Naive thymus-derived CD8-positive, alpha-beta T cell (primary cell): ENCODE measurements at places on chromosomes 5 and 9.

- no peak for DNase-seq
Measured at GRCh38 chr5:141199359-141200235, at the start of gene PCDHB11. Gene PCDHB11, plus strand, starts transcription at chr5:141199627. Its CDS starts 148 bp downstream, at chr5:141199775.

- DNase-seq: no peak
Measured at GRCh38 chr5:37514946-37515345, 135.8 kb downstream of the WDR70 start.

- no peak for DNase-seq
Measured at GRCh38 chr9:136090768-136091581, 4.1 kb downstream of the NACC2 start.

DNA sequence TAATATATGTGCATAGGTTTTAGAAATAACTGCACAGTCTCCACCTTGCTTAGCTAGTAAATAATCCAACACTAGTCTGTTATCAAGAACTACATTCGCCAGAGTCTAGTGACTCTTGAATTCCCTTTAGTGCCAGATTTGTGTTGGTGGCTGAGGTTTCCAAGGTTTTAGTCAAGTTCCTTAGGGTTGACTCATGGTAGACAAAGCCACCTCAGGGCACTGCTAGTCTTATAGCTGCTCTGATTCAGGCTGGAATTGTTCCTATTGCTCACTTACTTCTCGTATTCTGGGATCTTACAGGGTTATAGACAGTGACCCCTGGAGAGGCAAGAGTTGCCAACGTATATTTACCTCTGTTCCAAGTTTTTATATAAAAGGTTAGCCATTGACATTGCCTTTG is 1369.8 kb upstream of the CDH9 start:
- no peak for DNase-seq

GRCh38 chr9:16964228-16964627 is 93.8 kb upstream of the BNC2 start:
- DNase-seq: no peak

GRCh38 chr5:31362529-31362900 is 169.0 kb downstream of the CDH6 start:
- no peak for DNase-seq

- DNase-seq: no peak
Measured at GRCh38 chr5:103519550-103519949, 43.0 kb downstream of the NUDT12 start.

GRCh38 chr5:141914199-141914743 is 9.4 kb upstream of the DELE1 start:
- DNase-seq: peak; percentile 32
